Motor neuron (in vitro differentiated cells): ENCODE measurements at places on chromosomes 4 and X.

DNA sequence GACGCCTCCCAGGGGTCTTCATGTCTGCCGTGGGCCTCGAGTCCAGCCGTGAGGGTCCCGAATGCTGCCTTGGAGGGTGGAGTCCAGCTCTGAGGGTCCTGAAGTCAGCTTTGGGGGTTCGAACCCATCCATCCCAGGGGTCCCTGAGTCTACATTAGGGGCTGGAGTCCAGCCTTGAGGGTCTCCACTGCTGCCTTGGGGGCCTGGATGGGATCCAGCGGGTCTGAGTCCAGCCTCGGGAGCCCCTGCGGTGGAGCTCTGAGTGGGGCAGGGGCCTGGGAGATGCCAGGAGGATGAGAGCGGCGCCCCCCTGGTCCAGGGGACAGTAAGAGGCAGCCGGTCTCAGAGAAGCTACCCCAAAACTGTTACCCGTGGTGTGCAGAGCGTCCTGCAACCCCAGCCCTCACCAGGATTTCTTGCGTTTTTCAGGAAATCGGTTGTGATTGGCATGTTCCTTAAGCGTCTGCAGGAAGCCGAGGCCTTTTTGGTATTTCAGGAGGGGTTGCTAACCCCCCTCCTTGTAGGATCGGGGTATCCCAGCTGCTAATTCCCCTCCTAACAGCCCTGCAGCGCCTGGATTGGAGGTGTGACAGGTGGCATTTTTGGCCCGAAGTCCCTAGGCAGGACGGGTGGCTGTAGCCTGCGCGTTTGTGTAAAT, 1.7 kb upstream of the GTPBP6 start:
- ATAC-seq = no peak

- ATAC-seq = no peak
These were observed 191.3 kb downstream of the GPC3 start for GRCh38 chrX:133794126-133794525.

- no peak for ATAC-seq
These were observed 8.0 kb upstream of the KCNE5 start for GRCh38 chrX:109632906-109633504.

DNA sequence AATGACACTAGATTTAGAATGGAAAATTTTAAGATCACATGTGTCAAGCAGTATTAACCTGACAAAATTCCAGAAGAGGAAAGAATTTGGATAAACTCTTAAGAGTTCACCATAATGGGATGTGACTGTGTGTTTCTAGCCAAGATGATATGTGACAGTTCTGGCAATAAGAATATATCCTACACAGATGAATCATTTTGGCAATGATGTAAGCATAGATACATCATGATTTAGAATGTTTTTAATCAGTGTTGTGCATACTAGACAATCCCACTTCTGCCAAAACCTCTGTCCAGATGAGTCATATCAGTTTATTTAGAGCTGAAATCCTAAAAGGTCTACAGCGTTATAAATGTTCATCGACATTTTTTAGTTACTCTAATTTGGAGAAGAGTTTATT, 48.8 kb downstream of the PTCHD1 start:
- no peak for ATAC-seq

DNA sequence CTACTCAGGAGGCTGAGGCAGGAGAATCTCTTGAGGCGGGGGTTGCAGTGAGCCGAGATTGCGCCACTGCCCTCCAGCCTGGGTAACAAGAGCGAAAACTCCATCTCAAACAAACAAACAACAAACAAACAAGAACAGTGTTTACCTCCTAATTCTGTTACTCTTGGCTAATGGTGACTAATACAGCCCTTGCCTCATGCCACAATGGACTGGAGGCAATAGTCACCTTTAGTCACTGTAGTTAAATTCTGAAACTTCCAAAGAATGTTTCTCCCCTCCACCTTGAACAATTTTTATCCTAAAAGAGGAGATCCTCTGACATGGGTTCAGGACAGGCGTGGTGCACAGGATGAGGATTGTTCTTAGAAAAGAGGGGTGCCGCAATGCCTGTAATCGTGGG, 241.2 kb upstream of the CTSO start:
- no peak for ATAC-seq

- ATAC-seq = no peak
These were observed 29.6 kb downstream of the PDK3 start for GRCh38 chrX:24494647-24495075.
